Melanocyte of skin (primary cell): ENCODE measurements at places on chromosomes 7 and 10. TPM values are rescaled to one million over a fixed set of nuclear protein-coding genes. Genes with fewer than 3 reads are reported as not detected.

The SPDYE9 gene
- not detected in 2 replicates for total RNA-seq

The SEMA3A gene
- 1.3 and 1.5 TPM in 2 replicates for total RNA-seq

The GHRHR gene
- not detected in 2 replicates for total RNA-seq

The ZPBP gene
- not detected in 2 replicates for total RNA-seq

The RPEL1 gene
- 0.15 and 0.33 TPM in 2 replicates for total RNA-seq

The TMEM270 gene
- 0.33 TPM in 1 of 2 replicates, not detected in the other for total RNA-seq

The ZMIZ1 gene
- 16.2 and 17.4 TPM in 2 replicates for total RNA-seq

The LIPF gene
- not detected in 2 replicates for total RNA-seq

The EBLN1 gene
- total RNA-seq: not detected in 2 replicates

The NEUROG3 gene
- total RNA-seq: not detected in 2 replicates
